ENCODE measurements at places on chromosomes 5 and 9. TPM values are rescaled to one million over a fixed set of nuclear protein-coding genes. Genes with fewer than 3 reads are reported as not detected.

PCDHA13 gene
- not detected for polyA plus RNA-seq

PCDHGA3 gene
- polyA plus RNA-seq = 0.12 TPM

OR1J2 gene
- polyA plus RNA-seq = not detected

BRIX1 gene
- 14.9 TPM for polyA plus RNA-seq

TCF7 gene
- 2.4 TPM for polyA plus RNA-seq

GFI1B gene
- polyA plus RNA-seq = 0.02 TPM

COL23A1 gene
- polyA plus RNA-seq = 0.59 TPM

CTSL gene
- 27.3 TPM for polyA plus RNA-seq

IFNK gene
- polyA plus RNA-seq = not detected

LVRN gene
- polyA plus RNA-seq = 0.16 TPM

INVS gene
- 3.3 TPM for polyA plus RNA-seq

LRRC19 gene
- polyA plus RNA-seq = not detected

SOHLH1 gene
- not detected for polyA plus RNA-seq

DMRT3 gene
- 0.22 TPM for polyA plus RNA-seq

DBH gene
- 0.01 TPM for polyA plus RNA-seq

ANKRD34B gene
- not detected for polyA plus RNA-seq

FYB1 gene
- polyA plus RNA-seq = 0.86 TPM

TSLP gene
- polyA plus RNA-seq = 5.2 TPM

NOXA1 gene
- polyA plus RNA-seq = 14.3 TPM

ACTBL2 gene
- not detected for polyA plus RNA-seq

FAM174A gene
- polyA plus RNA-seq = 35.7 TPM

INSL6 gene
- not detected for polyA plus RNA-seq

NDST1 gene
- polyA plus RNA-seq = 29.9 TPM

BTNL9 gene
- polyA plus RNA-seq = 18.5 TPM

C5orf58 gene
- not detected for polyA plus RNA-seq

PKD2L2 gene
- not detected for polyA plus RNA-seq

IFNA13 gene
- polyA plus RNA-seq = not detected

SPATA6L gene
- polyA plus RNA-seq = 1.4 TPM

LHX3 gene
- polyA plus RNA-seq = not detected

ARHGEF37 gene
- polyA plus RNA-seq = 11.6 TPM

PCDHA6 gene
- not detected for polyA plus RNA-seq

COL27A1 gene
- 7.2 TPM for polyA plus RNA-seq

NEURL1B gene
- polyA plus RNA-seq = 6.9 TPM

PTPN3 gene
- polyA plus RNA-seq = 29.2 TPM

PTPRD gene
- polyA plus RNA-seq = 0.53 TPM

TMC1 gene
- 6.1 TPM for polyA plus RNA-seq

MGAT4B gene
- polyA plus RNA-seq = 66.8 TPM

GABRG2 gene
- polyA plus RNA-seq = not detected

ABCA1 gene
- 2.9 TPM for polyA plus RNA-seq

GLT6D1 gene
- not detected for polyA plus RNA-seq

C8G gene
- 1.2 TPM for polyA plus RNA-seq

CHSY3 gene
- polyA plus RNA-seq = 0.14 TPM

Data from esophagus (tissue), 2 donors.